ENCODE measurements at places on chromosomes 2 and 18.

DNA sequence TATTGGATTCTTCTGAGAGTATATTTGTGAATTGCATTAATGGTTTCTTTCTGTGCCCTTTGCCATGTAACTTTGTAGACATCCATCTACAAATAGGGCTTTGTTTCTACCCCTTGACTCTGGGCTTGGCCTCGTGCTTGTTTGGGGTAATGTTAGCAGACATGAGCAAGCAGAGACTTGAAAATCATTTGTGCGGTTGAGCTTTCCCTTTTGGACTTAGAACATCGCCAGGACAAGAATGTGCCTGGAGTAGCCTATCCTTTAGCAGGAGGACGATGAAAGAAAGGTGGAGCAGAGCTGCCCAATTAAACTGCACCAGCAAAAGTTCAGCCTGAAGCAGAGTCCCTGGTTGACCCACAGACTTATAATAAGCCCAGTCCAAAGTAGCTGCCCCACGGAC, 785.9 kb downstream of the EPHA4 start:
- no peak for DNase-seq

- DNase-seq, result no peak
These were observed 38.0 kb downstream of the RHBDD1 start for GRCh38 chr2:226873826-226874225.

DNA sequence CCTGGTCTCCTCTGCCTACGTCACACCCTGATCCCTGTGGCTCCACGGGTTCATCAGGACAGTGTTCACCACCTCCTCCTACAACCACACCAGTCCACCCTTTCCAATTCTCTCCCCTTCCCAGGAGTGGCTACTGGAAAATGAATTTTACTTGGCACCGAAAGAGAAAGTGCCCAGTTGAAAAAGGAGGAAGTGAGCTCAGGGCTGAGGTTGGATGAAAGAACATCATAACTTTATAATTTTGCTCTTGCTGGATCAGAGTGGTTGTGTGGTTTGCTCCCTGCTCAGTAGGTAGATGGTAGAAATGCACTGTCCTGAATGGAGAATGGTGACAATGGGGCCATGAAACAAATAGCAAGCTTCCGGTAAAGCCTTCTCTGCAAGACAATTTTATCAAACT, 140.3 kb upstream of the DDX18 start:
- no peak for DNase-seq

DNA sequence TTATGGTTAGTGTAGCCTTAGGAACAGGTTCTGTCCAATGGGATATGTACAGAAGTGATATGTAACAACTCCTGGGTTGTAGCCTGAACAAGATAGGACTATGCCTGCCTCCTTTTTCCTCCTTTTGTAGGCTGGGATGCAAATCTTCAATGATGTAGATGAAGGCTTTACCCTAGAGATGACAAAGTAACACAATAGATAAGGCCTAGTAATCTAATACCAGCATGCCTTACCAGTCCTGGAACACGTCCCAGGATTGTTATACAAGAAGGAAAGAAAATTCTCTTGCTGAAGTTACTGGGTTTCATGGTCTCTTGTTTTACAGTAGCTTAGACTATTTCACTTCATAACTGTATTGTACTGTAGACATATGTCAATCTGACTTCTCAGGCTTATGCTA, 192.1 kb downstream of the OTX1 start:
- no peak for DNase-seq

All from effector CD4-positive, alpha-beta T cell (primary cell).